ENCODE measurements at places on chromosomes 13 and 19.
A peak's percentile ranks its signal among the peaks of the same experiment; 100 is the strongest.

- no peak for DNase-seq
Observed at GRCh38 chr19:51821456-51821855, 26.5 kb downstream of the FPR3 start.

GRCh38 chr19:48509467-48510194 lies 2.0 kb downstream of the LMTK3 start:
- no peak for DNase-seq

- peak; percentile 90 for DNase-seq
Observed at GRCh38 chr13:36163809-36164308, 32.7 kb upstream of the DCLK1 start.

DNA sequence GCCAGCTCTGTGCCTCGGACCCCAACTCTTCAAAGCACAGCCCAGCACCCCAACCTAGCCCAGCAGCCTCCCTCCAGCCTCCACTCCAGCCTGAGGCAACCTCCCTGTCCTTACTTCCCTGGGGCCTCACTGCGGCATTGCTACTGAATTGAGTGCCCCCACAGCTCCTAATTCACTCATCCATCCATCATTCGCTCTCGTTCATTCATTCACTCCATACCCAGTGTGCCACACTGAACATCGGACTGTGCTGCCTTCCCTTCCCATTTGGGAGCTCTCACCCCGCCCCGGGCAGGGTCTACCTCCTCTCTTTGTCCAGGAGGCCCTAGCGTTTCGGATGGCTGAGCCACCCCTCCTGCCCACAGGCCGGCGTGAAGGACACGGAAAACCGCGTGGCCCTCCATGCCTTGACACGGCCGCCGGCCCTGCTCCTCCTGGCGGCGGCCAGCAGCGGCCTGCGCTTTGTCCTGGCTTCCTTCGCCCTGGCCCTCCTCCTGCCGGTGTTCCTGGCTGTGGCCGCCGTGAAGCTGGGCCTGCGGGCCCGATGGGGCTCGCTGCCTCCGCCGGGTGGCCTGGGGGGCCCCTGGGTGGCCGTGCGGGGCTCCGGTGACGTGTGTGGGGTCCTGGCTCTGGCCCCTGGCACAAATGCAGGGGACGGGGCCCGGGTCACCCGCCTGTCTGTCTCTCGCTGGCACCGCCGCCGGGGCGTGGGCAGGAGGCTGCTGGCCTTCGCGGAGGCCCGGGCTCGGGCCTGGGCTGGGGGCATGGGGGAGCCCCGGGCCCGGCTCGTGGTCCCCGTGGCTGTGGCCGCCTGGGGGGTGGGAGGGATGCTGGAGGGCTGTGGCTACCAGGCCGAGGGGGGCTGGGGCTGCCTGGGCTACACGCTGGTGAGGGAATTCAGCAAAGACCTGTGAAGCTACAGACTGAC lies 1.3 kb downstream of the NAT14 start:
- DNase-seq: no peak

GRCh38 chr13:113202912-113203311 lies 5.6 kb downstream of the PCID2 start:
- no peak for DNase-seq

DNA sequence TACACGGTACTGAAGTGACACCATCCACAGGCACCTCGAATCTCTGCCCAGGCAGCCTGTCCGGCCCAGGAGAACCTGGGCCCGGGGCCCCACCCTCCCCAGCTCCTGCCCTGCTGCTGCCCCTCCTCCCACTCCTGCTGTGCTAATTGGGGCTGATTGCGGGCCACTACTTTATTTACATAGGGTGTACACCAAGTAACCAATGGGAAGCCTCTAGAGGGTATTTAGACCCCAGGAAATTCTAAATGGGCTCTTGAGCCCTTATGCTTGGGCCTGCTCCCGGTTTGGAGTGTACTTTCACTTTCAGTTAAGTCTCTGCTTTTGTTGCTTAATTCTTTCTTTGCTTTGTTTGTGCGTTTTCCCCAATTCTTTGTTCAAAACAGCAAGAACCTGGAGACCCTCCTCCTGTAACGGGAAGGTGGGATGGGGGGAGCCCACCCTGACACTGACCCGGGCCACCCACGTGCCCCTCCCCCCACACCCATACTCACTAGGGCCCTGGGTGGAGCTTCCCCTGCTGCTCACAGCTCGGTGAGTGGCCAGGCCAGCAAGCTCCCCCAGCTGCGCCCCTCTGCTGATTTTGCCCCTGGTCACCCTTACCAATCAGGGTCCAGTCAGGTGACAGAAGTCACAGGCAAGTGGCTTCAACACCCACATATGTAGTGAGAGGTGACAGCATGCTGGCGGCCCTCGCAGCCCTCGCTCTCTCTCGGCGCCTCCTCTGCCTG lies 9.4 kb downstream of the SCGB2B2 start:
- DNase-seq: peak; percentile 77

- DNase-seq: peak; percentile 89
Observed at GRCh38 chr19:45276284-45276687, 25.2 kb downstream of the MARK4 start.

- no peak for DNase-seq
Observed at GRCh38 chr13:57996717-57997116, 365.2 kb downstream of the PCDH17 start.

- peak; percentile 6 for DNase-seq
Observed at GRCh38 chr13:90867336-90867683, 480.2 kb upstream of the MIR17HG start.

DNA sequence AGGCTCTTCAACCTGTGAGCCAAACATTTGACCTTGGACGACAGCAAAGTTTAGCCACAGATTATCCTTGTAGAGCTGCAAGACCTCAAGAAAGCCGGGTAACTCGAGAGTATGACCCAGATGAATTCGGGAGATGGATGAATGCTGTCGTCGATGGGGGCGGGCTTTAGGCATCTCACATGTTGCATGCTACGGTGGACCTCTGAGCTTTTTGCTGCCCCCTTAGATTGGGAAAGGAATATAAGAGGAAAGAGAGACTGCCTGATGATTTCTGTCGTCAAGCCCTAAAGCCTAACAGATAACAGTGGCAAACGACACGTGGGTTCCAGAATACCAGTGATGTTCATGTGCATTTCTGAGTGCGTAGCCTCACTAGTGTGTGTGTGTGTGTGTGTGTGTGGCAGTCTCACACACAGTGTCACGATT lies 730 bp upstream of the ABCC4 start:
- DNase-seq: no peak

GRCh38 chr13:112885782-112886268 lies 83.2 kb upstream of the MCF2L start:
- peak; percentile 92 for DNase-seq

- no peak for DNase-seq
Observed at GRCh38 chr13:75222031-75222430, 259.9 kb downstream of the TBC1D4 start.

DNA sequence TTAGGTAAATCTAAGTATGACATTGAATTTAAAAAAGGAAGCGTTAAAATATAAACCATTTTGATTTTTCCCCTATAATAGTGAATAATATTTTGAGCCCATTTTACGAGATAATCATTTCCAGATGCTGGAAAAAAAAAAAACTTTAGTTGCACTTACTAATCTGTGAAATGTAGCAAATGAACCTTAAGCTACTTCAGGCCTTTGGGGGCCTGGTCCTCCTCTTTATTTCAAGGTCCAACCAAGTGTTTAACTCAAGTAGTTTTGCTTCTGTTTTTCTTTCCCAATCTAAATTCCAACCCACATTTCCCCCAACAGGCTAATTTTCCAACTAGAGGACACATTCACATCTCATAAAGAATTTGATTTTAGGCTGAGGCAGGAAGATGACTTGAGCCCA lies 101.2 kb downstream of the TNFRSF19 start:
- DNase-seq: no peak

DNA sequence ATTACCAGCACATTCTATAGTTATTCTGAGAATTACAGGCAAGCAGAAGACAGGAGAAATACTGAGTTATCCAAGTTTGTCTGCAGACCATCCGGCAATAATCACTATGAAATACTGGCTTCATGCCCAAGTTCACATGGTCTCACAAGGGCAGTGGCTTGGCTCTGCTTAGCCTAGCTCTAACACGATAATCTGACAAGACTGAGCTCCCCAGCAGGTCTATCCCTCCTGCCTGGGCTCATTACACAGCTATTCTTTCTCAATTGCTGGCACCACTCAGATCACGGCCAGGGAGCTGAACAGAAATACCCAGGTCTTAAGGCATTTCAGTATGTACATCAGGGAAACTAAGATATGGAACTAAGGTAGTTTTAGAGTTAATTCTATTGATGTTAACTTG lies 361.6 kb upstream of the PCDH20 start:
- DNase-seq: no peak

DNA sequence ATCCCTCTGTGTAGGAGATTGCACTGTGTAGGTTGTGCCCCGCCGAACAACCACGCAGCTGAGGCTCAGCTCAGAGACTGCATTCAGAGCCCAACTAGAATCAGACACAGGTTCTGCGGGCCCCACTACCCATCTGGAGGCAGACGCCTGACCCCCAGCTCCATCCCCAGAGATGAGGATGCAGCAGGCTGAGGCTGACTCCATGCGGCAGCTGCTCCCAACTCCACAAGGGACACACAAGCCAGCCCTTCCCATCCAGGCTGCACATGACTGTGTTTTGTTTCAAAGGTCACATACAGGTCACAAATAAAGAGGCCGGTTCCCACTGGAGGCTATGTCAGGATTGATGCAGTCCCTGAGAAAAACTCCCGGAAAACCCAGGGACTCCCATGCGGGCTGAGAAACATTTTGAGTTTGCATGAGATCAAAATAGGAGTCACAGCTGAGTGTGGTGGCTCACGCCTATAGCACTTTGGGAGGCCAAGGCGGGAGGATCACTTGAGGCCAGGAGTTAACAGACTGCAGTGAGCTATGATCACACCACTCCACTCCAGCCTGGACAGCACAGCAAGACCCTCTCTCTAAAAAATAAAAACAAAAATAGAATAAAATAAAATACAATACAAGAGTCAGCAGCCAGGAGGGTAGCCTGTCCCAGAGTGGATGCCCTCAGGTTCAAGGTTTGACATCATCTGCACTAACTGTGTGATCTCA lies 14.0 kb downstream of the ELL start:
- DNase-seq: no peak

All from DMS79 treated with DMSO at 0.1 percent for 48 hours (cell line).